Mucosa of descending colon (tissue), 3 donors: ENCODE measurements at places on chromosomes 1 and 21.

- DNase-seq = no peak
These were observed 438.1 kb downstream of the NPHP4 start for GRCh38 chr1:5554111-5554510.

DNA sequence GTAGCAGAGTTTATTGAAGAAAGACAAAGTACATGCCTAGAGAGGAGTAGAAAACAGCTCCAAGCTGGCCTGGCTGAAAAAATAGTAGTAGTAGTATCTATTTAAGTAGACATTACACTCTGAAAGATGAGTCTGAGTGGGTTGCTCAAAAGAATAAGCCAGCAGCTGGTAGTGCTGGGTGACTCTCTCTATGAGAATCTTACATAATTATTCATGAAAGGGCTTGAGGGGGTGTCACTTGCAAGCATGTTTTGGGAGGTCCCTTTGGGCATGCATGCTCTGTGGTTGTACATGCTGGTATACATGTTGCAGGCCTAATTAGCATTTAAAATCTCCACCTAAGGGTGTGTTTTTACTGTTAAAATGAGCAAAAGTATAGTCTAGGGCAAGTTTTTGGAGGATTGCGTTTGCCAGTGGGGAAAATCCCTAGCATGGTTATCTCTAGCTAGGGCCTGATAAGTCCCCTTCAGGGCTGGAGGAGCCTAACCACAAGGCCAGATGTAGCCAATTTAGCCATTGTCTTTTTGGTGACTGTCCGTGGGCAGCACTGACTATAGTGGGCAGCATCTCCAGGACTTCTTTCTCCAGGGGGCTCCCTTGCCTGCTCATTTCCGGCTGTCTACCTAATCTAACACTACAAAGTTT lies 11.0 kb upstream of the FCGR2A start:
- no peak for DNase-seq

GRCh38 chr21:36804874-36805611 lies 106.1 kb downstream of the SIM2 start:
- no peak for DNase-seq

DNA sequence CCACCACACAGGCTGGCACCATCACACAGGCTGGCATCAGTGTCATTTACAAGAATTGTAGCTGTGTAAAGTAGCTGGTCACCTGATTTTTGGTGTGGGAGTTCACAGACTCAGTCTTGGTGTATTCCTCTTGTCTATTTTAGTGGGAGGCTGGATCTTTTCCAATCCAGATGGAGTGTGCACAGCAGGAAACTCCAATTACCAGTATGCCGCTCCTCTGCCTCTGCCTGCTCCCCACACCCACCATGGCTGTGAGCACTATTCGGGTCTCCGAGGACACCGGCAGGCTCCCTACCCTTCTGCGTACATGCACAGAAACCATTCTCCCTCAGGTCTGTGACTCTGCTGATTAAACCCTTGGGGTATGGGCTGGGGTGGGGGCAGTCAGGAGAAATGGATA lies 24.2 kb downstream of the TBX19 start:
- no peak for DNase-seq

DNA sequence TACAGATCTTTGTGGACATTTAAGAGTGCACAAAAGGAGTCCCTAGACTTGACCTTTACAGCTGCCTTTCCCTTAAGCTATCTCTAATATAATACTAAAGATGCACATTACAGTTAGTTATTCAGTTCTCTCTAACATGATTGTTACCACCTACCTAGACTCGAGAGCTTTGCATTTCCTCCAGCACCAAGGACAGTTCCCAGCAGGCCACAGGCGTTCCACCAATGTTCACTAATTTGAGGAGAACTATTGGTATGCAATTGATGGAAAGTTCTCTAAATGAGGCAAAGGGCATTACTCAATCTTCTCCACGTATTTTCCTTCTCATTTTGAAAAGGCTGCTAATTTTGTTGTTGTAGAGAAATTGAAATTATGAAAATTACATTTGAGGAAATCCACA lies 5.4 kb upstream of the NTNG1 start:
- DNase-seq = no peak

DNA sequence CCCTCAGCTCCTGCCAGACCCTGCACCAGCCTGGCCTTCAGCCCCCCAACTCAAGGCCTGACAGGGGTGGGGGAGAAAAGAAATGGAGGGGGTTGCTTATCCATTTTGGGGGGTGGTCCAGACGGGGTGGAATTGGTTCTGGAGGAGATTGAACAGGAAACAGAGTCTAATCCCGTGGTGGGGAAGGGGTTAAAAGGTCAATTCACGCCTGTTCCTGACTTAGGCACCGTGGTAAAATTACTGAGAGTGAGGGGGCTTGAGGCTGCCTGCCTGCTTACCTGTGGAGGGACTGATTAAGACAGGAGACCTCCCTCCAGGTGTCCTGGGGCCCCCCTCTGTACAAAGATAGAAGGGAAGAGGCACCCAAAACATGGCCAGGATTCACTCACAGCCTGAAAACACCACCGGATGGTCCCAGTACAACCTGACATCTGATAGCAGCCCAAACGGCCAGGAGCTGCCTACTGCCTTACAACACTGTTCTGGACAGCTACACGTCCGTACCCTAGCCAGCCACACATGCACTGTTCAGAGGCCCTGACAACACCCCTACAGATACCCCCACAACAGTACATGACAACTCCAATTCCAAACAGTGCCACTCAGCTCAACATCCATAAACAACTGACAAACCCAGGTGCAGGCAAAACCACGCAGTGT lies 31.8 kb downstream of the AHDC1 start:
- DNase-seq = no peak
